ENCODE measurements at places on chromosomes 4 and X. TPM values are rescaled to one million over a fixed set of nuclear protein-coding genes. Genes with fewer than 3 reads are reported as not detected.

The NPY2R gene
- total RNA-seq = not detected

The RIPPLY1 gene
- 0.10 TPM for total RNA-seq

The METAP1 gene
- total RNA-seq = 67.4 TPM

The GASK1B gene
- 217 TPM for total RNA-seq

The GAGE12J gene
- total RNA-seq = not detected

The GLUD2 gene
- 2.5 TPM for total RNA-seq

The CCDC110 gene
- total RNA-seq = 2.3 TPM

The TMEM184C gene
- total RNA-seq = 44.7 TPM

The GPAT3 gene
- total RNA-seq = 9.9 TPM

The WNK3 gene
- total RNA-seq = 3.3 TPM

The SH3RF1 gene
- total RNA-seq = 11.0 TPM

The FRAS1 gene
- 0.81 TPM for total RNA-seq

The ALPK1 gene
- total RNA-seq = 8.8 TPM

The ZNF711 gene
- not detected for total RNA-seq

The PABPC5 gene
- total RNA-seq = not detected

The FGF5 gene
- total RNA-seq = 1.5 TPM

The POF1B gene
- not detected for total RNA-seq

The AFAP1 gene
- total RNA-seq = 29.9 TPM

The GABRG1 gene
- total RNA-seq = not detected

The RGS12 gene
- total RNA-seq = 12.4 TPM

The SHROOM2 gene
- total RNA-seq = 2.8 TPM

The TSPAN6 gene
- 0.48 TPM for total RNA-seq

The SYTL5 gene
- total RNA-seq = 8.1 TPM

The EXOSC9 gene
- 85.4 TPM for total RNA-seq

The COPS4 gene
- 94.3 TPM for total RNA-seq

The ITIH6 gene
- not detected for total RNA-seq

The SHOX gene
- total RNA-seq = not detected

The MTTP gene
- not detected for total RNA-seq

The ODAPH gene
- total RNA-seq = not detected

The NEIL3 gene
- 17.5 TPM for total RNA-seq

The PPP4R3C gene
- not detected for total RNA-seq

The TRIM60 gene
- total RNA-seq = not detected

The RHOXF2B gene
- total RNA-seq = not detected

The CXCL6 gene
- not detected for total RNA-seq

The POLN gene
- total RNA-seq = 0.24 TPM

The DEFB131A gene
- total RNA-seq = not detected

The GCNA gene
- total RNA-seq = 1.2 TPM

The FGF16 gene
- not detected for total RNA-seq

The LIMCH1 gene
- 20.4 TPM for total RNA-seq

The IL13RA2 gene
- total RNA-seq = 65.4 TPM

The CSAG3 gene
- not detected for total RNA-seq

The NPY5R gene
- total RNA-seq = not detected

The FAM47E gene
- 0.38 TPM for total RNA-seq

The F8A2 gene
- total RNA-seq = not detected

The ZFX gene
- total RNA-seq = 35.0 TPM

The COL25A1 gene
- 0.12 TPM for total RNA-seq

The UGT2B17 gene
- not detected for total RNA-seq

The CAPN6 gene
- total RNA-seq = not detected

The SPANXD gene
- not detected for total RNA-seq

The KLHL34 gene
- total RNA-seq = not detected

The NIPAL1 gene
- total RNA-seq = 0.88 TPM

The MSL3 gene
- total RNA-seq = 55.9 TPM

The ZNF732 gene
- total RNA-seq = not detected

The SLC10A7 gene
- total RNA-seq = 6.7 TPM

The SPIN2A gene
- total RNA-seq = 0.16 TPM

The ARHGAP6 gene
- total RNA-seq = 0.28 TPM

The ZCCHC13 gene
- not detected for total RNA-seq

The FAM184B gene
- total RNA-seq = not detected
